ENCODE measurements at places on chromosomes 12 and 14.

DNA sequence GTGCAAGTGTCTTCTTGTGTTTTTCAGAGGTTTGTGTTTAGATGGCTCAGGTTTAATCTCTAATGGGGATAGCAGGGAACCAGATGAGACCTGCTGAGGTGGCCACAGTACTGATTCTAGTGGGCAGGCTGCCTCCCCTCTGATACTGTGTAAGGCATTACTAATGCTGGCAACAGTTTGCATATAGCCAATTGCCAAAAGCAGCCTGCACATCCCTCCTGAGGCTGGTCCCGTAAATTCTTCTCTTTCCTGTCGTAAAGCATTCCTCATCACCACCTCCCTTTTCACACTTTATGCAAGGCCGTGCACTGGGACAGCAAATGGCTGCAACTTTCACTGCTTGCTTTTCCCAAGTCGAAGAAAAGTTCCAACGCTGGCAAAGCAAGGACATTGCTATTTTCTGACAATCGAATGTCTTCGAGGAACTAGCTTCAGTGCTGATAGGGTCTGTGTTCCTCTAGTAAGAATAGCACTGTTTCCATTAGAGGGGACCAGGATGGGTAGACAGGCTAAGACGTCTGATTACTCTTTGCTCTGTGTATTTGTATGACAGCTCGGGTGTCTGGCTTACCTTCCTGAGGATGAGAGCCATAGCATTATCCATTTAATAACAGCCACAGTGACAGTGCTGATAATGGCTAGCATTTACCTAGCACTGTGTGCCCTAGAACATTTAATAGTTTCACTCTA, 178.2 kb upstream of the HIF1A start:
- DNase-seq: no peak

DNA sequence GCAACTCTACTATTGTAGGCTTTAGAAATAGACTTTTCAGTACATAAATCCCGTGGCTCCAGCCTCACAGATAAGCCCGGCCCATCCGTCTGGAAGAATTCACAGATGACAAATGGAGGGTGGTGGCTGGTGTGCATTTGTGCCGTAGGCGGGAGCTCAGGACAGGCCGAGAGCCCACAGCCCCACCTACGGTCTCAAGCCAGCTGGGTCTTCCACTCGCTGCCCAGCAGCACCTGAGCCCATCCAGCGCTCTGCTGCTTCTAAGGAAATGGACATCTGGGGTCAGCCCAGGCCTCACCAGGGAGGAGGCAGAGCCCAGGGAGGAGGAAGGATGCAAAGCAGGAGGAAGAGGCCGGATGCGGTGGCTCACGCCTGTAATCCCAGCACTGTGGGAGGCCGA, 72.8 kb downstream of the KIF26A start:
- no peak for DNase-seq

GRCh38 chr12:52848661-52849255, at the start of gene KRT78:
Gene KRT78, minus strand, starts transcription at chr12:52848994. Its CDS starts 64 bp downstream, at chr12:52848930.
- no peak for DNase-seq

GRCh38 chr12:87687362-87687761, 341.8 kb downstream of the C12orf50 start:
- DNase-seq: no peak

DNA sequence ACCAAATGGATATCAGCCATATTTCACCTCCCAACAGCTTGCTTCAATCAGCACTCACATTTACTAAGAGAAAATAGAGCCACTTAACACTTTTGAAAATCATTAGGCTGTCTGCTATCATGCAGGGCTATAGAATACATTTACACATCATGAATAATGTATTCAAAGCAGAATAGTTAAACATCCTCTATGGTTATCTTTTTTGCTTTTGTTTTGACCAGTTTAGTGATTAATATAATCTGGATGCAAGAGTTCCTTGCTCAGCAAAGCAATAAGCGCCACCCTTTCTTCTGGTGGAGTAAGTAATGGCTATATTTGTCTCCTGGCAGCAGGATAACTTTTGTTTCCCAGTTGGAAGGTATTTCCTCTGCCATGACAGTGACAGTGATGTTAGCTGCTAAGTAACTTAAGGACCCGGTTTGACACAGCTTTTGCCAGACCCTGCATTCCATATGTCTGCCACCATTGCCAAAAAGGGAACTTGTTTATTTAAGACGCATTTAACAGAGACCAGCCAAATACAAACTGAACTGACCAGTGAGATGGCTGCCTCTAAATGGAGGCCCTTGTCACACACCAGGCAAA, 70.3 kb upstream of the NR2C1 start:
- DNase-seq: no peak

DNA sequence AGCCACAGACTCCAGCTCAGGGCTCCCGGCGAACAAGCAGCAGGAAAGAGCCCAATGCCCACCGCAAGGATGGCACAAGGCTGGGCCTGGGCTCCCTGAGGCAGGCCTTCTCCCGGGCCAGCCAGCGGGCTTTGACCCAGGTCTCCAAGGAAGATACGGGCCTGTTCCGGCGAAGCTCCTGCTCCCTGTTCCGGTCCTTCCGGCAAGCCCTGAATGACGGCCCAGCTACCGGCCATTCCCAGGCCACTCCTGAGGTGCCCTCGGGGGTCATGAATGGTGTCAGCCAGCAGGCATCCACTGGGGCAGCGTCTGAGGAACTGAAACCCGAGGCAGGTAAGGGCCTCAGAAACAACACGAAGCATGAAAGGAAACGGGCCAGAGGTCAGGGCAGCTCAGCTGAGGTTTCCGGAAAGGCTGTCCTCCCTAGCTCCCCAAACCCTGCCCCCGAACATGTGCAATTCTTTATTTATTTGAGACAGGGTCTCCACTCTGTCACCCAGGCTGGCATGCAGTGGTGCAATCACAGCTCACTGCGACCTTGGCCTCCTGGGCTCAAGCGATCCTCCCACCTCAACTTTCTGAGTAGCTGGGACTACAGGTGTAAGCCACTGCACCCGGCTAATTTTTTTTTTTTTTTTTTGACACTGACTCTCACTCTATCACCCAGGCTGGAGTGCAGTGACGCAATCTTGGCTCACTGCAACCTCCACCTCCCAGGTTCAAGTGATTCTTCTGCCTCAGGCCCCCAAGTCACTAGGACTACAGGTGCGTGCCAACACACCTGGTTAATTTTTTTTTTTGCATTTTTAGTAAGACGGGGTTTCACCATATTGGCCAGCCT, 6.0 kb downstream of the EXOC3L4 start:
- DNase-seq: no peak

DNA sequence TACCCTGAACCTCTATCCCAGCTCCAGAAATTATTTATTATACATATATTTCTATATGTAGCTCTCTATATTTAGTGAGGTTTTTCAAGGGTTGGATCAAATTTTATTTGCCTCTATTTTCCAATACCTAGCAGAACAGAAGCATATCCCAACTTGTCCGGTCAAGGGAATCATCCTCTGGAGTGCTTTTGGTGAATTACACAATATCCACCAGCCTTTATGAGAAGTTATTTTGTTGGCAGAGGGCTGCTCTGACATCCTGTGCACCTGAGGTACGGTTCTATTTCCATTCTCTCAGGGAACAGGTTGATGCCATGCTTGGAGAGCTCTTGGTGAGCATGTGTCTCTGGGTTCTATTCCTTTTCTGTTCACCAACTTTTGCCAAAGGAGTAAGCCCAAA, 1056.4 kb downstream of the GALC start:
- no peak for DNase-seq

DNA sequence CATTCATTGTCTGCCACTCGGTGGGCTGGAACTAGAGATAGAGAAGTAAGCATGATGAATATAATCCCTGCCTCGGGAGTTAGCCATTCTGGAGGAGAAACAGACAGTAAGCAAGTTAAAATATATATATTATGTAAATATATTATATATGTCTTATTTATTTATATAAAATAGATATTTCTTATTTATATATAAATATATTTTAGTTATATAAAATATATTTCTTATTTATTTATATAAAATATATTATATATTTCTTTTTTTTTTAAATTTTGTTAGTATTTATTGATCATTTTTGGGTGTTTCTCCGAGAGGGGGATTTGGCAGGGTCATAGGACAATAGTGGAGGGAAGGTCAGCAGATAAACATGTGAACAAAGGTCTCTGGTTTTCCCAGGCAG, 78.1 kb upstream of the TBX5 start:
- no peak for DNase-seq

- no peak for DNase-seq
Measured at GRCh38 chr12:90366286-90366685, 588.7 kb downstream of the CCER1 start.

Measured in stimulated activated CD4-positive, alpha-beta T cell treated with anti-CD3 and anti-CD28 coated beads, TNF-alpha, amount 100 ng/mL, for 48 hours (primary cell).